ENCODE measurements at places on chromosomes 11 and 22. TPM values are rescaled to one million over a fixed set of nuclear protein-coding genes. Genes with fewer than 3 reads are reported as not detected.

DNA sequence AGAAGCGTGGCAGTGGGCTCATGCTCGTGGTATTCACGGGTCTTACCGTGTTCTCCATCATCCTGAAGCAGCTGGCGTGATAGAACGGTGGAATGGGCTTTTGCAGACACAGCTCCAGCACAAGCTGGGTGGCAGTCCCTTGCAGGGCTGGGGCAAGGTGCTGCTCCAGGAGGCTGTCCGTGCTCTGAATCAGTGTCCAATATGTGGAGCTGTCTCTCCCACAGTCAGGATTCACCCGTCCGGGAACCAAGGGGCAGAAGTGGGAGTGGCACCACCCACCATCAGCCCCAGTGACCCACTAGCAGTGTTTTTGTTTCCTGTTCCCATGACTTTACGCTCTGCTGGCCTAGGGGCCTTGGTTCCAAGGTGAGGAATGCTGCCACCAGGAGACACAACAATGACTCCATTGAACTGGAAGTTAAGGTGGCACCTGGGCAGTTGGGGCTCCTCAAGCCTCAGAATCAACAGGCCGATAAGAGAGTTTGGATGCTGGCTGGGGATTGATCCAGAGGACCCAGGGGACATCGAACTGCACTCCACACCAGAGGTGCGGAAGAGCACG is 16.9 kb upstream of the CD81 start:
- no peak for DNase-seq

DNA sequence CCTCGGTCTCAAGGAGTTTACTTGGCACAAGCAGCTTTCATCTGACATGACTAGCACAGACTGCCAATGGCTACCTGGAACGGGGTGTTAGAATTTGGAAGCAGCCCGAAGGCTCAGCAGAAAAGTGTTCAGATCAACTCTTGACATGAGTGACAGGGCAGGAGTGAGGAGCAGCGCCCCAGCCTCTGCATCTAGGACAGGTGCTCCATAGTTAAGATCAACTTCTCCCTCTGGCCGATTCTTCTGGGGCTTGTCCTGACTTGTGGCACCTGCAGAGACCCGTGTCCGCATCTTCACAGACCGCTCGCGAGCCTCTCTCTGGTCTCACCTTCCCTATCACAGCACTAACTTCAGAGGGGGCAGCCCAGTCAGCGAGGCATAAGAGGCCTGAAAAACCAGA is 42.5 kb upstream of the CHKA start:
- no peak for DNase-seq

GRCh38 chr11:68583041-68583446 is 101.3 kb upstream of the GAL start:
- no peak for DNase-seq

DNA sequence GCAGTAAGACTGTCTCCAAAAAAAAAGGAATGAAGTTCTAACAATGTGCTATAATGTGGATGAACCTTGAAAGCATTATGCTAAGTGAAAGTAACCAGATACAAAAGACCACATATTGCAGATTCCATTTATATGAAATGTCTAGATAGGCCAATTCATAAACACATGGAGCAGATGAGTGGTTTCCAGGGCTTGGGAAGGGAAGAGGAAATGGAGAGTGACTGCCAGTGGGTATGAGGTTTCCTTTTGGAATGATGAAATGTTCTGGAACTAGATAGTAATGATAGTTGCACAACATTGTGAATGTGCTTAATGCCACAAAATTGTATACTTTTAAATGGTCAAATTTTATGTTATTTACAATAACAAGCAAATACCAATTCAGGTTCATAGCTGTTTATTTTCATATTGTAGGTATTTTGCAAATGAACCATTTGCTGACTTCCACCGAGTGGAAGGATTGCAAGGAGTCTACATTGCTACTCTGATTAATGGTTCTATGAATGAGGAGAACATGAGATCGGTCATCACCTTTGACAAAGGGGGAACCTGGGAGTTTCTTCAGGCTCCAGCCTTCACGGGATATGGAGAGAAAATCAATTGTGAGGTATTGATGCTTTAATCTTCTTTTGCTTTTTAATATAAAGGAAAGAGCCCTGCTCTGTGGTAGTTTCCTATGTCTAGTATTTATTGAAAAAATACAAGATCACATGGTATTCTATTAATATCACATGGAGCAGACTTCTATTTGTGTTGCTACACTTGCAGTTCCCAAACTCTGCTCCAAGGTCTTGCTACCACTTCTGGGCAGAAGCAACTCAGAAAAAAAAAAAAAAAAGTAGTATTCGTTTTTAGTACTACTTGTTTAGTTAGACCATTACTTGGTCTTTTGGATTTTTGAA is 67.7 kb upstream of the SORL1-AS1 start:
- DNase-seq: no peak

- no peak for DNase-seq
These were observed 123.5 kb downstream of the DBX1 start for GRCh38 chr11:20036626-20037335.

Gene PPP1R14B
- 177 TPM for polyA plus RNA-seq

Gene POTEH
- not detected for polyA plus RNA-seq

Gene MIOX
- not detected for polyA plus RNA-seq

Gene HNRNPUL2
- polyA plus RNA-seq: 43.6 TPM

Gene MUC2
- 0.05 TPM for polyA plus RNA-seq

Gene OR52N2
- polyA plus RNA-seq: not detected
